ENCODE measurements at places on chromosomes 16 and 17.

DNA sequence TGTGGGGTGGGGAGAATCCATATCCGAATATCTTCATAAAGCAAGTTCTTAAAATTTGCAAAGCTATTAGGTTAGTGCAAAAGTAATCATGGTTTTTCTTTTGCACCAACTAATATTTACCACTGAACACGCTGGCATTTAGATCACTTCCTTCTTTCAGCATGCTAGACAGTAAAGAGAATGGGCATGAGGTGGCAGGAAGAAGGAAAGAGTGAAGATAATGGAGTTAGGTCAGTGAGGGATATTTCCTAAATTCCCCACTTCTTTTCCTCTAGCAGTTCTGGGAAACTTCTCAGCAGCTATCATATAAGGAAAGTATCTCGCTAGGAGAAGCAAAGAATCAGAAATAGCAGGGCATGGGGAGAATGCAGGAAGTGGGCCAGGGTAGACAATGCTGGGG lies 39.0 kb downstream of the SLC6A4 start:
- DNase-seq: no peak

- no peak for DNase-seq
These were observed 61.6 kb downstream of the SOX9 start for GRCh38 chr17:72182371-72182873.

DNA sequence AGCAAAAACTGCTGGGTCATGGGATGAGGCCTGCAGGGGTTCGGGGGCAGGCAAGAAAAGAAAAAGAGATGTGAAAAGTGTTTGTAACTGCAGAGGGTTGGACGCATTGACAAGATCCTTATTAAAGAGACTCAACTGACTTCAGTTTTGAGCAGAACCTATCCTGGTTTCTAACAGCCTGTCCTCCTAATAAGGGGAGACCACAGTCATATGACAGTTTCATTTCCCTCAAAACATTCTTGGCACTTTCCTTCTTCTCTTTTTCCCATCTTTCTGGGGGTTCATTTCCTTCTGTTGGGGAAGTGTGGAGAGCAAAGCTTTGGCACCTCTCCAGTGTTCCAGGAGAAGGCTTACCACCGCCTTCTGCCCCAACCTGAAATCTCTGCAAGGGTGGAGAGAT lies 118.5 kb downstream of the MAF start:
- no peak for DNase-seq

GRCh38 chr16:67942200-67942509 lies 1.8 kb downstream of the LCAT start:
- DNase-seq: peak; percentile 63

DNA sequence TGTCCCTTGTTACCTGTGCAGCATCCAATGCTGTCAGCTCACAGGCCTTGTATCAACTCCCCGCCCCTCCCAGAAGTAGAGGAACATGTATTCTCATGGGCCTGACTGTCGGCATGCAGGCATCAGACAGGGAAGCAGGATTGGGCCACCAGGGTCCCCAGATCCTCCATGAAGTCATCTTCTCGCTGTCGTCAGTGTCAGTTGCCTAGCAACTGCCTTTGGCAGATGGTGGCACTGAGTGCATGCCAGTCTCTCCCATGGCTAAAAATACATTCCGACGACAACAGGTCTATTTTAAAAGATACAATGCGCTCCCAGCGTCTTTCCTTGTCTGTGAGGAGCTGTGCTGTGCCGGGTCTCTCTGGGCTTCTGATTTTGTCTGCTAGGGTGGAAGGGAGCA lies 36.8 kb upstream of the CES5A start:
- no peak for DNase-seq

DNA sequence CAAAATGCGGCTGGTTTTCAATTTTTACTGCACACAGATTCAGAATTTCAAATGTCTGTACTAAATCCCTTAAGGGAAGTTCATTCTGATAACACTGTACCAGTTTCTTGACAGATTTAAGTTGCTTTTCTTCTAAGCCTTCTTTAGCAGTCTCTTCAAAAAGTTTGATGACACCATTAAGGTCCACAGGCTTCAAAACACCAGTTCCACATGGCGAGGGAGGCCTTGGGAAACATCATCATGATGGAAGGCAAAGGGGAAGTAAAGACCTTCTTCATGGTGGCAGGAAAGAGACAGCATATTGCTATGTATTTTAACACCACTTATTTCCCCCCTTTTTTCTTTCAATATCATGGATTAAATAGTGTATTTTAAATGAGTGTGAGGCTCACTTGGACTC lies 24.5 kb downstream of the NLRC5 start:
- DNase-seq: no peak

DNA sequence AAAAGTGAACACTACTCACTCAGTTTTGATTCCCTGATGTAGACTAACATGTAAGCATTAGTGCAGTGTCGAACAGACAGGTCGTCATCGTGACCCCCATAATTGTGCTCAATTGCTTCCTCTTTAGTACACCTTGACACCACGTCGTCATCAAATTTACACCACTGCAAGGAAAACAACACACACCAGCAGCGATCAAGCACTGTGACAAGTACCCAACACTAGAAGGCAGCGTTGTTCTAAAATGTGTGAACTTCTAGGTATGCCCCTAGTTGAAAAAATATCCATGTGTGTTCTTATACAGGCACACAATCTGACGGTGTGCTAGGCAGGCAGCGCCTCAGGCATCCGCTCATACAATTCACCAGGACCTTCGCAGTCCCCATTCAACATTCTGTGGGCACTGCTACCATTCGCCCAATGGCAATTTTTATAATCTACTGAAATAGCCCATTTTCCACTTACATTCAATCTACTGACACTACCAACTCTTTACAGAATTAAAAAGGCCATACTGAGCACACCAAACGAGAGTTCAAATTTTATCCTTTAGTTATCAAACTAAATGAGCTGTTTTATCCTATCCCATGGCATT lies 23.1 kb downstream of the LITAFD start:
- DNase-seq: peak; percentile 46

DNA sequence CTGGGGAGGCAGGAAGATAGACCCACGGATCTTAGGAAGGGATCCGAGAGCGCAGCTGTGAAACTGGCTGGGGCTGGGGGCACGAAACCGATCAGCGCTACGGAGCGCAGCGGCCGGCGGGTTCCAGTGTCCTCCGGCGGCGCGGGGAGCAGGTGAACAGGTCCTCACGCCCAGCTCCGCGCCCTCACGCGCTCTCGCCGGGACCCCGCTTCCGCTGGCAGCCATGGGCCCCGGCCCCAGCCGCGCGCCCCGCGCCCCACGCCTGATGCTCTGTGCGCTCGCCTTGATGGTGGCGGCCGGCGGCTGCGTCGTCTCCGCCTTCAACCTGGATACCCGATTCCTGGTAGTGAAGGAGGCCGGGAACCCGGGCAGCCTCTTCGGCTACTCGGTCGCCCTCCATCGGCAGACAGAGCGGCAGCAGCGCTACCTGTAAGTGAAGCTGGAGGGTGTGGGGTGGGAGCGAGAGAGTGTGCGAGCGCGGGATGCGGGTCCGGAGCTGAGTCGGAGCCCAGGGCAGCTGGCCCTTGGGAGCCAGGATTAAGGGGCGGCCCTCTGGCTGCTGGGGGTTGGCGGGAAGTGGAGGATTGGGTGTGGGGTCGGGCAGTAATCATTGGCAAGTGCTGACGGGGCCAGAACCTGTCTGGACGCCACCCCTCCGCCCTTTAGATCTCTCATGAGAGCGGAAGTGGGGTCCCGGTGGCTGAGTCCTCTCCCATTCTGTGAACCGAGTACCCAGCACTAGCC lies 479 bp downstream of the ITGA3 start:
- peak; percentile 67 for DNase-seq

GRCh38 chr17:17922070-17922614 lies 50.1 kb downstream of the TOM1L2 start:
- DNase-seq: no peak

DNA sequence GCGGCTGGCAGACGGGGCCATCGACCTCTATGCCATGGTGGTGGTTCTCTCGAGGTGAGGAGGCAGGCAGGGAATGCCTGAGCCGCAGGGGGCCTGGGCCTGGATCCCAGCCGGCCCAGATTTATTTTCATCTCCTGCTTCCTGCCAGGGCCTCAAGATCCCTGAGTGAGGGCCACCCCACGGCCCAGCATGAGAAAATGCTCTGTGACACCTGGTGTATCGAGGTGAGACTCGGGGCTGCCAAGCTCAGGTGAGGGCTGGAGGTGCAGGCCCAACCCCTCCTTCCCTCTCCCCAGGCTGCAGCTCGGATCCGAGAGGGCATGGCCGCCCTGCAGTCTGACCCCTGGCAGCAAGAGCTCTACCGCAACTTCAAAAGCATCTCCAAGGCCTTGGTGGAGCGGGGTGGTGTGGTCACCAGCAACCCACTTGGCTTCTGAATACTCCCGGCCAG lies 4.9 kb downstream of the ACADVL start:
- no peak for DNase-seq

- DNase-seq: peak; percentile 85
These were observed at the start of gene GAS7 for GRCh38 chr17:10198509-10199249. Gene GAS7, minus strand, starts transcription at chr17:10198606.

- no peak for DNase-seq
These were observed 18.1 kb upstream of the IRF8 start for GRCh38 chr16:85880861-85881260.

GRCh38 chr16:48086422-48086821 lies 69.4 kb downstream of the ABCC12 start:
- no peak for DNase-seq

- DNase-seq: no peak
These were observed 9.9 kb upstream of the TBKBP1 start for GRCh38 chr17:47684025-47684424.

- no peak for DNase-seq
These were observed 62.6 kb downstream of the CPPED1 start for GRCh38 chr16:12740986-12741610.

GRCh38 chr17:8542599-8543502 lies 87.7 kb downstream of the MYH10 start:
- peak; percentile 90 for DNase-seq

DNA sequence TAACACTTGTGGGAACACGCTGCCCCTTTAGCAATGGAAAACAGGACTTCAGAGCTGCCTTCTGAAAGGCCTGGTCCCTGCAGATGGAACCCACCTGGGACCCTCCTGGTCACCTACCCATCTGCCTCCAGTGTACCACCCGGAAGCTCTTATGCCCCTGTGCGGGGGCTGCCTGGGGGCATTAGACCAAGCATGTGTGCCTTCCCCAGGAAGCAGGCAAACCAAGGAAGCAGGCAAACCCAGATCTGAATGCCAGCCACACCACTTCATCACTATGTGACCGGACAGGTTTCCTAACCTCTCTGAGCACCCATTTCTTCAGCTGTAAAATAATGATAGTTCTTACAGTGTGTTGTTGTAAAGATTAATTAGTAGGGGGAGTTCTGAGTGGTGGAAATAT lies 20.8 kb upstream of the LRRC37A3 start:
- no peak for DNase-seq

GRCh38 chr17:944266-944826 lies 35.2 kb downstream of the NXN start:
- no peak for DNase-seq

GRCh38 chr17:20966870-20967269 lies 75.9 kb downstream of the USP22 start:
- DNase-seq: no peak

DNA sequence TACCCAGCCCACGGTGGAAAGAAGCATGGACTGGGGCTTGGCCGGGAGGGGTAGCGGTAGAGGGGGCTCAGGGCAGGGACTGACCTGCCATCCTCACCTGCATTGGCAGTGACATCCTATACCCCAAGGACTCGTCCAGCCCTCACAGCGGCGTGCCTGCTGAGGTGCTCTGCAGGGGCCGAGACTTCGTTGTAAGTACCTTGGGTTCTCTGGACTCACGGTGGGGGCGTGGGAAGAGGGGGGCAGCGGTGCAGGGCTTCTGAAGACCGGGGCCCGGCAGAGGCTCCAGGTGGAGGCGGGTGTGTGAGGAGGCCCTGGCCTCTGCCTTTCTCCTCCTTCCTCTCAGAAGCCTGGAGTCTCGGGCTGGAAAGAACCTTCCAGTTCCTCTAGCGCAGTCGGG lies 25.5 kb downstream of the POLR3E start:
- no peak for DNase-seq

DNA sequence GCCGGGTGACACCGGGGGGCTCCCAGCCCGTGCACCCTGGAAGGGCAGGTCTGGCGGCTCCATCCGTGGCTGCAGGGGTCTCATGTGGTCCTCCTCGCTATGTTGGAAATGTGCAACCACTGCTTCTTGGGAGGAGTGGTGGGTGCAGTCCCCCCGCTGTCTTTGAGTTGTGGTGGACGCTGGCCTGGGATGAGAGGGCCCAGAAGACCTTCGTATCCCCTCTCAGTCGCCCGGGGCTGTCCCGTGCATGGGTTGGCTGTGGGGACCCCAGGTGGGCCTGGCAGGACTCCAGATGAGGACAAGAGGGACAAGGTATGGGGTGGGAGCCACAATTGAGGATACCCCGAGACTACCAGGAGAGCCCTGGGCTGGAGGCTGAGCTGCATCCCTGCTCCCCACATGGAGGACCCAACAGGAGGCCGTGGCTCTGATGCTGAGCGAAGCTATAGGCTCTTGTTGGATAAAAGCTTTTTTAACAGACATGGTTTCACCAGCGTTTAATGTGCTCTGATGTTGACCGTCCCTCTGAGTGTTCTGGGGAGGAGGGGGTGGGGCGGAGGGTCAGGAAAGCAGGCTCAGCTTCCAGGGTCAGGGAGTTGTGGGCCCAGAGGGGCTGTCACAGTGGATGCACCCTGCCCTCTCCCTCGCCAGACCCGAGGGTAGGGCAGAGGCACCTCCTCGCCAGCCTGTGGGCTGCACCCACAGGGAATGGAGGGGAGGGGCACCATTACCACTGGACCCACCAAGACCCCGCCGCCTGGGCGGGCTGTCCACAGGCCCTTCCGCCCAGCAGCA lies 5.4 kb downstream of the SPATA2L start:
- no peak for DNase-seq

DNA sequence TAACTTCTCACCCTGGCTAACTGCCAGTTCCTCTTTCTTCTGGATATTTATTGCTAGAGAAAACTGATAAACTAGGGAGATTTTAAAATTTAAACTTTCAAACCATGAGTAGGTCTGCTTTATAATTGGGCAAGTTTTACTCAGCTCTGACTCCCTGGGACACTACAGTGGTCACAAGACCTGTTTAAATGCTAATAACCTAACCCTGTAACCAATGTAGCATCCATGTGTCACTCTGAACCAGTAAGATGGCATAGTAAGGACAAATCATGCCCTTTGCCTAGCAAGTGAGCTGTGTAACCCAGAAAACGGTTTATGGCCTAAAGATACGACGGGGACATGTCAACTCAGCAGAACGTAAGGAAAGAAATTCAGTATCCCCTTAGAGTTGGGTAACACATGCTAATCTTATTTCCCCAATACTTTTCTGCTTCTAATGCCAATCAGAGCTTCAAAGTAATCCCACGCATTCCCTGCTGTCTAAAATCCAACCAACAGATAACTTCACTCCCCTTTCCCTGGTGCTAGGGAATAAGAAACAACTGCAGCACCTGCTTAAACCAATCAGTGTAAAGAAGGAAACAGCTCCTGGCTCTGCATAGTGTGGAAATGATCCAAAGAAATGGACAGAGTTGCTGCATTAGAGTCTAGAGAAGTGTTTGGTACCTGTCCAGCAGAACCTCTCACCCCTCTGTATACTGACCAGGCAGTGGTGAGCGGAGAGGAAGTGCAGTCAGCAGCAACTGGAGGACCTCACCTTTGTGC lies 85.7 kb downstream of the NCOR1 start:
- no peak for DNase-seq

All from AG20443 (cell line).